ENCODE measurements at places on chromosomes 2 and 18.

- peak; percentile 67 for DNase-seq
Measured at GRCh38 chr2:129849559-129850160, 129.8 kb upstream of the RAB6C start.

DNA sequence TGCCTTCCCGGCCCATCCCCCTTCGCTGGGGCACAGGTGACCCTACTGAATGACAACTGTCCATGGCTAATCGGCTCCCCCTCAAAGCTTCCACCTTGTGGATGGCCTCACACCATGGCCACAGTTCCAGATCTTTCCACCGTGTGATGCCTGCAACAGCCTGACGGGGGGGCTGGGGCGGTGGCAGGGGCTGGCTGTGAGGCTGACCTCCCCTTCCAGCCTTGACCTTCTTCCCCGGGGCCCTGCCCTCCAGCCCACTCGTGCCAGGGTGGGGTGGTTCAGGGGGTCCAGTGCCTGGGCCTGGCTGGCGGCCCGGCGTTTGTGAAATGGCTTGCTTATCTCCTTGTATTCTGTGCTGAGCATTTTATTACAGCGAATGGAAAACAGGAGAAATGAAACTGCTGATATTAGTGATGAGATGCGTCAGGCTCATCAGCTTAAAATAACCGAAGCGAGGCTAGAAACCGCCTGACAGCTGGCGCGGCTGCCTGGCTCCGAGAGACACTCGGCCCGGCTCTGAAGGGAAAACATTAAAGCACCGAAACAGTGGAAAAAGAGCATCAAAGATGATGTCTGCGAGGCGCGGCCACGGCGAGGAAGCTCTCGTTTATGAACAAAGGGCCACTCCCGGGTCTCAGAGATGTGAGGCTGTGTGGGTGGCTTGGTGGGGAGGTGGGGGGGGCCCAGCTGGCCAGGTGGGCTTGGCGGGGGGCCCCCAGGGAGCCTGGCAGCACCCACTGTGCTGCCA lies 916 bp upstream of the PDCD1 start:
- no peak for DNase-seq

DNA sequence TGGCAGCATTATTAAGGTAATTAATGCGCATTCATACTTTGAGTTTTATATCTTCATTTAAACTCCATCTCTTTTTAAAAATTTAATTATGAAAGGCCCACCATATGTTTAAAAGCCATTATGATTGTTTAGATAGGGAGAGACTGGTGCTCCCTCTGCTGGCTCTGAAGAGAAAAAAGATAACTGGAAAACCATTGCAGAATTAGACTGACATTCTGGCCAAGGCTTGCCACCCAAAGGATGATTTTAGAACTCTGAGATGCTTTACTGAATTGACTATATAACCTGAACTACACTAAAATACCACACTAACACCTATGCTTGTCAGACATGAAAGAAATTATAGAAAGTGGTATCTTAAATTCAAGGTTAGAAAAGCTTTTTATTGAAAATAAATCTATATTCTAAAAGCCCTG lies 127.6 kb upstream of the SPOPL start:
- peak; percentile 11 for DNase-seq

GRCh38 chr18:48295586-48296311 lies 113.4 kb downstream of the ZBTB7C start:
- DNase-seq = no peak

GRCh38 chr2:110748489-110748867 lies 16.1 kb downstream of the ACOXL start:
- no peak for DNase-seq

DNA sequence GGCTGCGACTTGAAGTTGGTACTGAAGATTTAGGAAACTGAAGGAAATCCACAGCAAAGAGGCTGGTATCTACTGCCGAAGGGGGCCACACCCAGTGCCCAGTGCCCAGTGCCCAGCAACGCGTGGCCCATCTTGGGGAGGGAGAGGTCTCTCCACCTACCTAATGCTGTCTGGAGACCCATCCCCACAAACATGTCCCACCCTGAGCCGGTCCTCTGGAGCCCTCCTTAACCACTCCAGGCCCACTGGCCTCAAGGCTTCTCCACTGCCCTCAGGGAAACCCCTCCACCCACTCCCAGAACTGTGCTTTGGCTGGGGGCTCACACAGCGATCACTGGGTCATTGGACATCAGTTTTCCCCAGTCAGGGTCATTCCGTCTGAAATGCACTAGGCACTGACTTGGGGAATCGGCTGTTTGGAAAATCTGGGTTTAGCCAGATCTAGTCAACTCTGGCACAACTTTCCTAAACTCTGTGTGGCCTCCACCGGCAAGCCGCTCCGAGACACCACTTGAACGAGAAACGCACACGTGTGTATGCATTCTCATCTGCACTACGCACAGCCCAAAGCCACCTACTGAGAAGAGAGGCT lies 20.1 kb downstream of the GPR55 start:
- no peak for DNase-seq

- DNase-seq = no peak
Measured at GRCh38 chr2:157076526-157077161, 180.9 kb upstream of the GALNT5 start.

- no peak for DNase-seq
Measured at GRCh38 chr18:8998481-8999217, 103.8 kb upstream of the NDUFV2 start.

- no peak for DNase-seq
Measured at GRCh38 chr2:195367809-195368208, 289.2 kb upstream of the SLC39A10 start.

GRCh38 chr2:14634182-14634488 lies 1.6 kb downstream of the LRATD1 start:
- DNase-seq = no peak

DNA sequence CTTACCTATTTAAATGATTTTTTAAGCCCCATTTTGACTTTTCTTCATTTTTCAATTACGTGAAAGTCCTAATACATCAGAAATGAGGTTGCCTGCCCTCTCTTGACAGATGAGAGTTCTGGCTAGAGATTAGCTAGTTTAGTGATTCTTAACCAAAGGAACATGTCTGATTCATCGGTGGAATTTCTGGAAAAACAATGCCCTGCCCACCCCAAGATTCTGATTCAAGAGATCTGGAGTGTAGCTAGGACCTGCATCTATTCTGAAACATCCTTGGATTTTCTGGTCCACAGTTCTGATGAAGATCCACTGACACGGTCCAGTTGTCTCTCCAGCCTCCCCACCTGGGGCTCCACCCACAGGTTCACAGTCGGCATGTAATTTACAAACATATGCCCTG lies 111.2 kb downstream of the KLF7 start:
- no peak for DNase-seq

DNA sequence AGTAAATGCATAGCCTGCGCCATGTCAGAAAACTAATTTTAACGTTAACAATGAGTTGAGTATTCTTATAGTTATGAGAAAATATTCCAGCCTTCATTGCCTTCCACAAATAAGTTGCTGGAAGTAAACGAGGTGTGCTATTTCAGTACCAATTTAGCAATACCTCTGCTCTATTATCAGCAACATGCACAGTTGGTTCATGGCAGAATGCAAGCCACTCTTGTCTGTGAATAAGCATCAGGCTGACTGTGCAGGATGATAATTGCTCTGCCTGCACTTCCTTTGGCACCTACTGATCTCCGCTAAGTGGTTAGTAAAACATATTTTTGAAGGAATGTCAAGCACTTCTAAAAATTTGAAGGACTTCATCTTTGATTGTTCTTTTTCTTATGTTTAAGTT lies 261.9 kb upstream of the SIX3 start:
- DNase-seq = no peak

- DNase-seq = no peak
Measured at GRCh38 chr2:129004485-129004884, 685.8 kb upstream of the HS6ST1 start.

DNA sequence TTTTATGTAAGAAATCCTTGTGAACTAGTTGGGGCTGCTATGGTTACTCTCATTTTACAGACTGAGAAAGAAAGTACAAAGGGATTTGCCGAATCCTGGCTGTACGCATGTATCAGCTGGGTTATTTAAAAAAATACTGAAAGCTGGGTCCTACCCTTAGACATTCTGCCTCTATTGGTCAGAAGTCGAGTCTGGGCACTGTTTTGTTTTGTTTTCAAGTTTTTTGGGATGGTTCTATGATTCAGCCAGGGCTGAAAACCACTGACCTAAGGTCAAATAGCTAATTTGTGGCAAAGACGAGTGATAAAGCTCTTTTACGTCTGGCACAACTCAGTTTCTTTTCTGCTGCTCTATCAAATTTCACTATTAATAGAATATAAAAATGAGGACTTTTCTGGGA lies 5.9 kb upstream of the SLC8A1 start:
- no peak for DNase-seq

DNA sequence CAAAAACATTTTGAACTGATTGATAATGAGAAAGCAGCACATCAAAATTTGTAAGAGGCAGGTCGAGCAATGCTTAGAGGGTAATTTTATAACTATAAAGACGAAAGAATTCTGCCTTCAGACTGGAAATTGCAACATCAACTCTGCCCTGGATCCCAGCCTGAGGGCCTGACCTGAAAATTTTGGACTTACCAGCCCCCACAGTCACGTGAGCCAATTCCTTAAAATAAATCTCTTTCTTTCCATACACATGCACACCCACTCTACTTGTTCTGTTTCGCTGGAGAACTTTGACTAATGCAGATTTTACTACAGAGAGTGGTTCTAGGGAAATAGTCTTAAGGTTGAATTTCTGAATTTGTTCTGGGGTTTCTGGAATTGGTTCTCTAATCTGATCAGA lies 14.6 kb upstream of the ACOXL start:
- no peak for DNase-seq

DNA sequence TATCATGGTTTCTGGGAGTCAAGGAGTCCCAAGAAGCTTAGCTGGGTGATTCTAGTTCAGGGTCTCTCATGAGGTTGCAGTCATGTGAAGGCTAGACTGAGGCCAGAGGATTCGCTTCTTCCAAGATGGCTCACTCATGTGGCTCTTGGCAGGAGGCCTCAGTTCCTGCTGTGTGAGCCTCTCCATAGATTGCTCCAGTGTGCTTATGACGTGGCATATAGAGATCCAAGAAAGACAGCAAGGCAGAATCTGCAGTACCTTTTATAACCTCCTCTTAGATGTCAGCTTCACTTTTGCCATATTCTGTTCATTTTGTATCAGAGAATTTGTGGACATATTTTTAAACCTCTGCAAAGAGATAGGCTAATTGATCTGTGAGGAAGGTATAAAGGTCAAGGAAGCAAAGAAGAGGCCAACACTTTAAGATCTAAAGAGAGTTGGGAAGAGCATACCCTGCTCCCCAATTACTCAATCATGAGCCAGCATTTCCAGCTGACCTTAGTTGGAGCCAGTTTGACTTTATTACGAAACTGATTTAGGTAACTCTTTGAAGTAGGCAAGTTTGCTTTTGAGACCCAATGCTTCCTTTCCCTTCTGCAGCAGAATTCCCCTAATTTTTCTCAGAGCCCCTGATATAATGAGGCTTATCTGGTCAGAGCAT lies 134.7 kb downstream of the EML6 start:
- peak; percentile 47 for DNase-seq

DNA sequence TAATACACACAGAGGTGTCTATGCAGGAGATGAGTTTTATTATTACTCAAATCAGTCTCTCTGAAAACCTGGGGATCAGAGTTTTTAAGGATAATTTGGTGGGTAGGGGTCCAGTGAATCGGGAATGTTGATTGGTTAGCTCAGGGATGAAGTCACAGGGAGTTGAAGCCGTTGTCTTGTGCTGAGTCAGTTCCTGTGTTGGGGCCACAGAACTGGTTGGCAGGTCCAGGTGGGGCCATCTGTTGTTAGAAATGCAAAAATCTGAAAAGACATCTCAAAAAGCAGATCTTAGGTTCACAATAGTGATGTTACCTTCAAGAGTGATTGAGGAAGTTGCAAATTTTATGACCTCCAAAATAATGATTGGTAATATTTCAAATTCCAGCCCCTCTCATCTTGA lies 86.9 kb downstream of the VSNL1 start:
- no peak for DNase-seq

DNA sequence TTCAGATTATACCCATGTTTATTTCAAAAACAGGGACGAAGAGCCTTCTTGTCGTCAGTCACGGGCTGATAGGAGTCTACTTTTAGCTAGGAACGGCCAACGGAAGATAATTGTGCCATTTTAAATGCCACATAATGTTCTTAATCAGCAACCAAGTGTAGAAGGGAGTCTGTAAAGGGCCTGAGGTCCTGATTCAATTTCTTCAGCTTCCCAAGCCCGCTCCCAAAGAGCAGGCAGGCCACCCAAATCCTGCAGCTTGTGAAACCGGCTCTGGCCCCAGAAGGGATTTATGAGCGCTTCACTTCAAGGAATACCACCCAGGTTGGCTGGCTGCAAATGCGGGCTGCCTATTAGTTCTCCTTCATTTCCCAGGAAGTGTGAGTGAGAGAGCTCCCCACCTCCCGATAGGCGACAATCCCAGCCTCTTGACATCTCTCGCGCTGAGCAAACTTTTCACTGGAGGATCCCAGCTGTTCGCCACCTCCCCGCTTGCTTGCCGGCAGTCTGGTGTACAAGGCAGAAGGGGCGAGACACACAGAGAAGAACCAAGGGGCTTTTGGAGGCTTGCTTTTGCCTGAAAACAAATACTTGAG lies 272.9 kb downstream of the CDH20 start:
- no peak for DNase-seq

GRCh38 chr2:63796366-63796765 lies 45.3 kb upstream of the UGP2 start:
- DNase-seq = no peak

- no peak for DNase-seq
Measured at GRCh38 chr2:152655880-152656279, 61.4 kb downstream of the PRPF40A start.

DNA sequence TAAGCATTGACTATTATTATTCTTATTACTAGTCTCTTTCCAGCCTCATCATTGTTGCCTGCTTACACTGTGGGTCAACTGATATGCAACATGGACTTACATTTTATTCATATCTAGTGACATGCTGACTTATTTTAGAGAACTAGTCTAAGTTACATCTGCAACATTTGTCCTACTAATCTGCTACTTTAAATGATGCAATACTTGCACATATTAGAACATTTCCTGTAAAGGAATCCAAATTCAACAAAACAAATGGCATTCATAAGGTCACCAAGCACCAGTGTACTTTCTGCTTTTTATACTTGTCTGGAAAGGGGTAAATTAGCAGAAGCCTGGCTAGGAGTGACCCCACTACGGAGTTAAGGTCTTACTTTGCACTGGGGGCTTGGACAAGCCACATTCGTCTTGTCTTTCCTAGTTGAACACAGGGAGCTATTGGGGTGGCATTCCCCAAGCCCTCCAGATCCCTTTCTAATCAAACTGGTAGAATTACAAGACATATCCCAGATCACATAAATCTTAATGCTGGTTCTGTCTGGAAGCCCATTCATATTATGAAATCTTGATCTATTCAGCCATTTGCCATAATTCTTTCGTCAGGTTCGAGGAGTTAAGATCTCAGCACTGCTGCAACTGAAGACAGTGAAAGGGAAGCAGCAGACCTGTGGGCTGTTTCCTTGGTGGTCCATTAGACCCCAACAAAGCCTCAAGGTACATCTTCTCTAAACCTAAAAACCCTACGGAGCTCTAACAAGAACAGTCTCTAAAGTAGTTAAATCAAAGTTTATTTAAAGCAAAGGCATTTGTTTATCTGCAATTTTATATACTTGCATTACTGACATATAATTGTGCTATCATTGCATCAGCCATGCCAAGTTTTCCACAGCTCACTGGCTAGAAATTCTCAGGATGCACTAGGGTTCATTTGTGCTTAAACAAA lies 49.9 kb upstream of the RTN4 start:
- DNase-seq = peak; percentile 78

GRCh38 chr2:214865400-214865799 lies 55.9 kb upstream of the BARD1 start:
- no peak for DNase-seq

GRCh38 chr2:107602801-107603200 lies 223.9 kb upstream of the RGPD4 start:
- DNase-seq = no peak

All from AML-193 (cell line).